Muscle of leg (tissue), 16 donors: ENCODE measurements at places on chromosomes 16 and 17. TPM values are rescaled to one million over a fixed set of nuclear protein-coding genes. Genes with fewer than 3 reads are reported as not detected.

DNA sequence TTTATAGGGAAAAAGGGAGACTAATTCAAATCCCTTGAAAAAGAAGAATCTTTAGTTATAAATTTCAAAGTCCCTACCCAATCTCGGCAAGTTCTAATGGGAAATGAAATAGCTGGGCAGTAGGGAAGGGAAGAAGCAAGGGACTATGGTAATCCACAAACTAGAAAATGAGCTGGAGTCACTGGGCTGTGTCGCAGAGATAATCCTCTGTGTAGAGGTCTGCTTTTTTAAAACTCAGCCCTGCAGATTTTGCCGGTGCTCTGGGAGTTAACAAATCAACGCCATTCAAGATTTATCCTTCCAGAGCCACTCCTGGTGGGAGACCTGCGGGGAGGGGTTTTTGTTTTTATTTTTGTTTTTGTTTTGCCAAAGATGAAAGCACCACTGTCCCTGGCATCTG lies 20.8 kb downstream of the SNX11 start:
- DNase-seq: no peak

DNA sequence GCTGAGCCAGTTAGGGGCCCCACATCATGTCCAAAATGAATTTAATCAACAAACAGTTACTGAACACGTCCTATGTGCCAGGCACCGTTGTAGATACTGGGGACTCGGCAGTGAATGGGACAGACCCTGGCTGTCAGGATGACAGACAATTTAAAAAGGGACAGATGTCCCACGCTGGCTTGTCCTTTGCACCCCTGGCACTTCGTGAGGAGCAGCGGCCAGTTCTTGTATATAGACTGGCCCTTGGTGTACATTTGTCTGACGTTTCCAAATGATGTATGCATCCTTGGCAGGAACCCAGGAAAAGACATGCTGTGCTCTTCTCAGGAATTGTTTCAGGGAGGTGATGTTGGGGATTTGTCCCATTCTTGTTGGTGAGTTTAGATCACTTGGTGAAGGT lies 21.1 kb downstream of the IL4R start:
- DNase-seq: peak; percentile 32

DNA sequence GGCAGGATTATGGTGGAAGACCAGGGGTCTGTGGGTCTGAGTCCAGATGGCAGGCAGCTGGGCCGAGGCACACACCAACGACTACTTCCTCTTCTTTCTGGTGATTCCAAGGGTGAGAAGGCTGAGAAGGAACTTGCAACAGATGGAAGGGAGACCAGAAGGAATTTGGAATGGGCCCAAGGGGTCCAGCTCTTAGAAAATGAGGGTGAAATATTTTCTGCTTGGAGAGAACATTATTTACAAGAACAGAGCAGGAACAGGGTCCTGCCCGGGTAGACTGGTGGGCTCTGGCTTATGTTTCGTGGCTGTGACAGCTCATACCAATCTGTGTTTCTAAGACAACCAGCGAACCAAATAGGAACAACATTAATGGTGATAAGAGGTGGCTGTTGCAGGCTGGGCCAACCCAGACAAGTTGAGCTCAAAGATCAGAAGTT lies 36.6 kb downstream of the CCDC42 start:
- no peak for DNase-seq

- no peak for DNase-seq
Measured at GRCh38 chr17:28472871-28473497, 460 bp upstream of the SLC13A2 start.

GRCh38 chr16:30621765-30622164 lies 11.6 kb upstream of the ZNF689 start:
- DNase-seq: no peak

DNA sequence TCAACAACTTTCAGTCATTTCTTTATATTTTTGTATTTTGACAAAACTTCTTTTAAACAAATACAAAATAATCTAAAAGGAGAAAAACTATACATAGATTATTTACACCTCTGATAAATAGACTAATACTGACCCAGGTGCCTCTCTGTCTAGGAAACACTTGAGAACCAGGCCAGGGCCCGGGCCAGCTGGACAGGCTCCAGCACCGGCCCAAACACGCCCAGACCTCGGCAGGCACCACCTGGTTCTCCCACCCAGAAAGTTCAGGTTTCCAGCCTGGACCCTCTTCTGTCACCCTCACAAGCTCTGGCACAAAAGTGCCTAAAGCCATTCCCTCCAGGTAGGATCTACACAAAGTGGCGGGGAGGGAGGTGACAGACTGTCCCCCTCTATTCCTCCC lies 97.0 kb upstream of the DNAH17 start:
- DNase-seq: no peak

GRCh38 chr17:8846768-8847211 lies 20.7 kb downstream of the PIK3R6 start:
- no peak for DNase-seq

DNA sequence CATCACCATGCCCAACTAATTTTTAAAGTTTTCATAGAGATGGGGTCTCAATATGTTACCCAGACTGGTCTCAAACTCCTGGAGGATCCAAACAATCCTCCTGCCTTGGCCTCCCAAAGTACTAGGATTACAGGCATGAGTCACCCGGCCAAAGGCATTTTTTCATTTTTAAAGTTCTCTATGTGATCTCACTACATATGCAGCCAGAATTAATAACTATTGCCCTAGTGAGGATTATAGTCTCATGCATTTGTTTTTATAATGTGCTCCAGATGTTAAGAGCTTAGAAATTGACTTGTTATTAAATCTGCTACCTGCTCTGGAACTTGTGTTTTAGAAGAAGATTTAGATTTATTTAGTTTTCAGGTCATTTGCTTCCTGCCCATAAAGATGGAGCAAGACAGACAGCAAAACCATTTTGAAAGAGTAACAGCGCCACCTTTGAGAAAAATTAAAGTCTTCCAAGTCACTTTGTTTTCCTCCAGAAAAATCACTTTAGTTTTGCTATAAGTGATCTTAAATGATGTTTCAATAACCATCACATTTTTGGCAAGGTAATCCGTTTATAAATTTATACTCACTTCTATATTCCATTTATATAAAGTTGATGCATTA lies 79.5 kb downstream of the CA4 start:
- peak; percentile 32 for DNase-seq

GRCh38 chr16:2883458-2883908 lies 468 bp downstream of the FLYWCH2 start:
- DNase-seq: peak; percentile 35

- DNase-seq: no peak
Measured at GRCh38 chr17:65062171-65062915, 5.8 kb upstream of the GNA13 start.

DNA sequence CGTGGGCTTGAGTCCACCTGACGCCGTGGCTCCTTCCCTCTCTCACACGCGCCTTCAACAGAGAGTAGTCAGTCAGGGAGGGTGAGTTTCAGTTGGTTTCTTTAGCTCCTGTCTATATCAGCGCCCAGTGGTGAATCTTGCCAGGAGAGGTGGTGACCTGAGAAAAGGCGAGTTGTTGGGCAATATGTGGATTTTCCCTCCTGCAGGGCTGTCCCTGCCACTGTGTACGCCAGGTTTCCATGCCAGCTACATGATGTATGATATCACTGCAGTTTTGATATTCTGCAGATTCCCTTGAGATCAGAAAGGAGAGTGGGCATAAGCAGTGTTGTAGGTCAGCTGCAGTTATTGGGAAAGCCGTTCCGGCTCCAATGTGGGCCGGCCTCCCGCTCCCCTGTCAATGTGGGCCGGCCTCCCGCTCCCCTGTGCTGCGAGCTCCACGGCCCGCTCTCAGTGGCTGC lies 31.4 kb downstream of the BANP start:
- no peak for DNase-seq

DNA sequence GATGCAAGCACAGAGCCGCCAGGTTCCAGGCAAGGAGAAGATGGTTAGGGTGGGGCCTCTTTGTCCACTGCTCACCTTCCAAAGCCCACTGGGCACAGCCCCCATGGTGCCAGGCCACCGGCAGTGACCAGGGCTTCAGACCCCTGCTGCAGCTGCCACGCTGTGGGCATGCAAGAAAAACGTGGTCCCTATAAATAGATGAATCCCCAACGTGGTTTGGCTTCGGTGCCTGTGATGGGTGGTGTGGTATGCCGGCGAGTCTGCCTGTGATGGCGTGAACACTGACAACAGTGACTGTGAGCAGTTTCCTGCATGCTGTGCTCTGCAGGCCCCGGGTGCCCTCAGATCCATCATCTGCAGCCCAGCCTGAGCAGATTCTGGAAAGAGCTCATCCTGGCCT lies 36.6 kb downstream of the RAB11FIP4 start:
- no peak for DNase-seq

GRCh38 chr17:49990921-49991320 lies 4.1 kb downstream of the DLX3 start:
- no peak for DNase-seq

DNA sequence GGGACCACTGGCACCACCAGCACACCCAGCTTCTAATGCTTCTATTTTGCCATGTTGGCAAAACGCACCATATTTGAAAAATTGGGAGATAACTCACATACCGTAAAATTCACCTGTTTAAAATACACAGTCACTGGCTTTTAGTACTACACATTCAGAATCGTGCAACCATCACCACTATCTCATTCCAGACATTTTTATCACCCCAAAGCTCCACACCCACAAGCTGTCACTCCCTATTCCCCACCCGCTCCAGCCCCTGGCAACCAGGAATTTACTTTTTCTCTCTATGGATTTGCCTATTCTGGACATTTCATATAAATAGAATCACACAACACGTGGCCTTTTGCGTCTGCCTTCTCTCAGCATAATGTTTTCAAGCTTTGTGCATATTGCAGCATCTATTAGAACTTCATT lies 25.0 kb downstream of the PPL start:
- DNase-seq: no peak

GRCh38 chr16:73383195-73383987 lies 335.5 kb upstream of the ZFHX3 start:
- peak; percentile 33 for DNase-seq

DNA sequence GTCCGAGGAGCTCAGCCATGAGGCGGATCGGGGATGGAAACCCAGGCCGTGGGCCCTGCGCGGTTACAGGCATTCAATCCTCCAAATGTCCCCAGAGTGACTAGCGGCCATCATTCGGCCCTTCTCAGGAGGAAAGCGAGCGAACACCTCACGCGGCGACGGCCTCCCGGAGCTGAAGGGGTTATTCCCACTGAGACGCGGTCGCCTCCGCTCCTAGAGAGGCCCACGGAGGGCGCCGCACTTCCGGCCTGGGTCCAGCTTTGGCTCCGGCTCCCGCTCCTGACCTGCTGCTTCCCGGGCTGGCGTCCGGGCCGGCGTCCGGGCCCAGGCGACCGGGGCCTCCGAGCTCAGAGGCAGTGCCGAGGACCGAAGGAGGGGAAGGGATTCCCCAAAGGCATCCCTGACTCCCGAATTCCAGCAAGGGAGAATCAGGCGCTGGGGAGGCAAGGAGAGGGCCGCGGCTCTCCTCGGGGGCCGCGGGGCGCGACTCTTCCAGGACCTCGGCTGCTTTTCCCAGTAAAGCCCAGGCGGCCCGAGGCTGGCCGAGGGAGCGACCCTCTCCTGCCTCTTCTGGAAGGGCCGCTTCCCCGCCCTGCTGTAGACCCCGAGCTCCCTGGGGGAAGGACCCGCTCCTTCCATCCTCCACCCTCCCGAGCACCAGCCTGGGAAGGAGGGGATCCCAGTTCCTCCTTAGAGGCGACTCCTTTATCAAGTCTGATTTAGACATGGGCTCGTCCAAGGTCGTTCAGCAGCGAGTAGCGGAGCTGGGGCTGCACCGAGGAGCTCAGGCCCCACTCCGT lies 18.6 kb upstream of the ZNF629 start:
- peak; percentile 94 for DNase-seq

DNA sequence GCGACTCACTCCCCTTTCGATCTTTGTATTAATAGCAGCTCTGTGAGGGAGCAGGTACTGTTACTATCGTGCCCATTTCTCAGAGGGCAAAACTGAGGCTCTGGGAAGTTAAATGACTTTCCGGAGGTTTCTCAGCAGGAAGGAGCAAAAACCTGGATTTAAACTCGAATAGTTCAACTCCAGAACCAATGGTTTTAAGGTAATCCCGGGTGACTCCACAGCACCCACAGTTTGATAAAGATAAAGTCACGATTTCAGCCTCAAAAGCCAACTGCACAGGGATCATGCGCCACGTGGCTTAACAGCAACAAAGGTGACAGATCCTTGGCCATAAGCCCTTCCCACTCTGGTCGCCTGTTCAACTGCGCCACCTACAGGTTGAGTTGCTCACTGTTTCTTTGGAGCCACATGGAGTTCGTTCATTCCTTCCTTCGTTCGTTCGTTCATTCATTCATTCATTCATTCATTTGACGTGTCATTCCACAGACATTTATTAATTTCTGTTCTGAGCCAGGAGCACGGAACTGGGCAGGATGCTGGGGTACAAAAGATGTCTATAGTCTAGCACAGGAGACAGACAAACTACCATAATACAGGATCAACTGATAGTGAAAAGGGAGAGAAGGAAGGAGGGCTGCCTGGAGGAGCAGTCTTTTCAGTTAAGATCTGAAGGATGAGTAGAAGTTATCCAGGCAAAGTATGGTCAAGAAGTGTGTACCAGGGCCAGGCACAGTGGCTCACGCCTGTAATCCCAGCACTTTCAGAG lies 134.8 kb downstream of the HS3ST2 start:
- DNase-seq: peak; percentile 42

GRCh38 chr16:79769270-79769927 lies 168.9 kb upstream of the MAF start:
- DNase-seq: peak; percentile 29

DNA sequence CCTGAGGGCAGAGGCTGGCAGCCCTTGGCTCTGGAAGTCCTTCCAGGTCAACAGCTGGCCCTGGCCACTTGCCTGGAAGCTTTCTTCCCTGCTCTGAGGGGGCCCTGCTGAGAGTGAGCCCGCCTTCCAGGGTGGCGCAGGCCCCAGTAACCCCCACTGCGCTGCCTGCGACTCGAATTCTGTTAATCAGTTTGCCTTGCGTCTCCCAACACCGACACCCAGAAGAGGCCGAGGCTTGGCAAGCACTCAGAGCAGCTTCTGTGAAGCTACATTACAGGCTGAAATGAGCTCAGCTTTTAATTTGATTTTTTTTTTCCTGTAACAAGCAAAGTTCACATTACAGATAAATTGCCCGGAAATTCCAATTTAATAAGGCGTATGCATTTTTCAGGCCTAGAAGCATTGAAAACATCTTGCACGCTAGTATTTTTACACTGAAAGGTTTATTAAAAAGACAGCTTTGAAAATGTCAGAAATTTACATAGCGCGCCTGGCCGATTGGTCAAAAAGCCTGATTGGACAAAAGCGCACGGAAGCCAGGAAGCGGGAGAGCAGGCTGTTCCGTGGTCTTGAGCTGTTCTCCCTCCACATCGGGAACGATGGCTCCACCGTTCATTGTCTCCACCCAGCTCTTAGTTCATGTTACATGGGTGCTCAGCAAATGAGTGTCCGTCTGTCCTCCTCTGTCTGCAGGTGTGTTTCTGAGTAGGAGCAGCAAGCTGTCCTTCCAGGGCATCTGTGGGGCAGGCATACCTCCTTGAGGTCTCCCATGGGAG lies 65.5 kb upstream of the HSBP1 start:
- peak; percentile 49 for DNase-seq

- peak; percentile 68 for DNase-seq
Measured at GRCh38 chr17:57288040-57288772, 31.9 kb downstream of the MSI2 start.

GRCh38 chr17:9240659-9241370 lies 219.5 kb downstream of the NTN1 start:
- peak; percentile 97 for DNase-seq

- no peak for DNase-seq
Measured at GRCh38 chr17:66435182-66435581, 132.8 kb downstream of the PRKCA start.

Gene SLC5A10
- polyA plus RNA-seq: 0.19 TPM

Gene CIAO2B
- 91.8 TPM for polyA plus RNA-seq

Gene ZP2
- 0.07 TPM for polyA plus RNA-seq

Gene CCL5
- 1.7 TPM for polyA plus RNA-seq

Gene PIMREG
- polyA plus RNA-seq: 21.7 TPM

Gene ABCC11
- 0.09 TPM for polyA plus RNA-seq

Gene MEAK7
- polyA plus RNA-seq: 11.2 TPM
